GM18507 (cell line): ENCODE measurements at places on chromosomes 2 and 18.

DNA sequence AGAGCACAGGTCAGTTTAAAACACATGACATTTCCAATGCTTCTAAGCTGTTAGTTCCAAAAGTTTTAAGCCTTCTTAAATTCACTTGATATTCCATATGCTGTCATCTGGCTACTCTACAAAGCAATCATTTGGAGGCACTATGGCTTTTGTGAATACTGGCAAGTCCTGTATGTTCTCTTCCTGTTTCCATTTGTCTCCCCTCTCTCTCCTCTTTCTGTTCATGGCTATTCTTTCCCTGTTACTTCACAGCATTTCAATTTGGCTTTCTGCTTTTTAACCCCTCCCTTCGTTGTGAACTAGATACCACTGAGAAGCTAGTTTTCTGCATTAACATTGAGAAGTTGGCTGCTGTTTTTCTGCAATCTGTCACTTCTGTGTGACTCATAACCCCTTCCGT, 1337.2 kb upstream of the CELF4 start:
- no peak for DNase-seq

GRCh38 chr18:27595113-27595838, 410.2 kb upstream of the CHST9 start:
- DNase-seq, result no peak

GRCh38 chr18:34911661-34912384, 129.4 kb upstream of the MAPRE2 start:
- no peak for DNase-seq

DNA sequence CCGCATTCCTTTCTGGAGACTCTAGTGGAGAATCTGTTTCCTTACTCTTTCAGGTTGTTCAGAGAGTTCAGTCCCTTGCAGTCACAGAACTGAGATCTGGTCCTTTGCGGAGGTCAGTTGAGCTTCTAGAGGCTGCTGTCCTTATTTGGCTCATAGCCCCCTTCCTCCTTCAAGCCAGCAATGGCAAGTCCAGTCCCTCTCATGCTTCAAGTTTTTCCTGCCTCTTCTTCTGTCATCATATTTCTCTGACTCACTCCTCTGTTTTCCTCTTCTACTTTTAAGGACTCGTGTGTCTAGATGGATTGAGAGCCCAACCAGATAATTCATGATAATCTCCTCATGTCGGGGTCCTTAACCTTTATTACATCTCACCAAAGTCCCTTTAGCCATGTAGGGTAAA, 173.5 kb upstream of the FOSL2 start:
- DNase-seq, result no peak

GRCh38 chr18:3281456-3282400, 19.8 kb downstream of the MYL12B start:
- DNase-seq, result peak; percentile 35

GRCh38 chr18:22106536-22107292, 62.7 kb upstream of the GATA6 start:
- DNase-seq, result no peak

DNA sequence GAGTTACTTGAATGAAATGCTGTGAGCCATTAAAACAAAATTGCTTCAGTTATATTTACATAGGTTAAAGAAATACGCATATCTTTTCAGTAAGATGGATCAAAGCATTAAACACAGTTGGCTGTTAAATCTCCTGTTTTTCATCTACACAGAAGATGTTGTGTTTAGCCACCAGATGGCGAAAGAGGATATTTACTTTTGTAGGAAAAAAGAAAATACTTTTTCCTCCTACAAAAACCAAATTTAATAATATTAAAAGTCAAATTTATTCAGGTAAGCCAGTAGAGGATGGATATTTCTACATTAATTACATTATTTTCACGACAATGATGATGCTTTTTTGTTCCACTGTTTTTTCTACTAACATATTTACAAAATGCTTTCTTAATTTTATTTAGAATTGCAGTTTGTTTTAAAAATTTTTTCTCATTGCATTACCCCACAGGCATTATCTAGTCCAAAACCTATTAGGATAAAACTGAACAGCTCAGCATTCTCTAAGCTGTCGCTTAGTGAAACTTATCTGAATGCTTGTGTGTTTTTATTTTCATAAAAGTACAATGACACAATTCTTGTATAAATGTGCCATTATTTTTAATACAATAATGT, 173.7 kb downstream of the ASXL3 start:
- no peak for DNase-seq

GRCh38 chr18:34458410-34458977, 233.8 kb upstream of the NOL4 start:
- no peak for DNase-seq

DNA sequence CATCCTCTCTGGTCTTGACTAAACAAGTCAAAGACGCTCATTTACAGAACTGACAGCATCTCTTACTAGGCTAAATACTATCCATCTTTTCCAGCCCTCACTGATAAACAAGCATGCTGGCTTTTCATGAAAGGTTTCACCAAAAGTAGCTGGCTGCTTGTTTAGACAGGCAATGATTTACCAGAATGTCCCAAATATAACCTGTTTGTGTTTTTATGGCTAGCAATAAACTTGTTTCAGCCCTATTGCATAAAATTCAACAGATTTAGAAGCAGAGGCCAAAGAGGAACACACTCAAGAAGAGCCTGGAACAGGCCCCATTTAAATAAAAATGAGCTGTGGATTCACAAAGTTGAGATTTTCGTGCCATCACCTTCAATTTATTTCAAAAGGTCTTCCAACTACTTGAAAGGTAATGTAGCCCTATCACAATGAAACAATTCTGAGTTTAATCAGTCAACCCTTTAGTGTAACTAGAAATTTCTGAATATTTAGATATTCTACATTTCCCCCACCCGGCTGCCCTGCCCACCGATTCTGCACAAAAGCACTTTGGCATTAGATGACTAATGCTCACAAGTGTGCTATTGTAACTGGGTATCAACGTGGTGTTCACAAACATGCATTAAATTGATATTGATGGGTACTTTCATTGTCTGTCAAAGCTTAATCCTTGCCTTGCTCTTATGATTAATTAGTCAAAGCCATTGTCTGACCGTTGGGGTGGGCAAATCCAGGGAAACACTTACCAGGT, 54.0 kb downstream of the ST6GAL2 start:
- DNase-seq, result no peak

DNA sequence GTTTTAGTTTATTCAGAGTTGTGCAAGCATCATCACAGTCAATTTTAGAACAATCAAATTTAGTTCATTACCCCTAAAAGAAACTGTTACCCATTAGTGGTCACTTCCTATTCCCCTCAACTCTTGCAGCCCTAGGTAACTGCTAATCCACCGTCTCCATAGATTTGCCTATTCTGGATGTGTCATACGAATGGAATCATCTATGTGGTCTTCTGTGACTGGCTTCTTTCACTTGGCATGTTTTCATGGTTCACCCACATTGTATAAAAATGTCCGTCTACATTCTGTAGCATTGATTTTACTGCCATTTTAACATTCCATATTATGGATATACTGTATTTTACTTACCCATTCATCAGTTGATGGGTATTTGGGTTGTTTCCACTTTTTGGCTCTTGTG, 5.3 kb upstream of the CEP68 start:
- DNase-seq, result no peak

GRCh38 chr2:127428057-127428814, 10.0 kb downstream of the PROC start:
- no peak for DNase-seq

- no peak for DNase-seq
Observed at GRCh38 chr2:134869946-134870736, 31.7 kb downstream of the ACMSD start.

DNA sequence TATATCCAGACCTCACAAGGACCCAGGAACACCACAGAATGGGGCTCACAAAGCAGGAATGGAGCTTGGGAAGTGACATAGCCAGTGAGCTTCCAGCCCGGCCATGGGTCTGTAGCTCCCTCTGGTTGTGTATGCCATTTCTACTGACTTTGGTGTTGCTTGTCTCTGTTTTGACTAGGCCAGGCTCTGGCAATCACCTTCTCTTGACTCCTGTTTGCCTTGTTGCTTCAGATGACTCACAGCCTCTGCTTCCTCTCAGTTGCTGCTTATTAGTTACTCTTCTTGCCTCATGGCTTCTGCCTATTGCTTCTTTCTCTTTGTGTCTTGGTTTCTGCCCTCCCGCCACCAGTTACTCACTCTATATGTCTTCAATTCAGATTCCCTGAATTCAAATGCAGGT, 15.8 kb upstream of the IER3IP1 start:
- DNase-seq, result no peak

DNA sequence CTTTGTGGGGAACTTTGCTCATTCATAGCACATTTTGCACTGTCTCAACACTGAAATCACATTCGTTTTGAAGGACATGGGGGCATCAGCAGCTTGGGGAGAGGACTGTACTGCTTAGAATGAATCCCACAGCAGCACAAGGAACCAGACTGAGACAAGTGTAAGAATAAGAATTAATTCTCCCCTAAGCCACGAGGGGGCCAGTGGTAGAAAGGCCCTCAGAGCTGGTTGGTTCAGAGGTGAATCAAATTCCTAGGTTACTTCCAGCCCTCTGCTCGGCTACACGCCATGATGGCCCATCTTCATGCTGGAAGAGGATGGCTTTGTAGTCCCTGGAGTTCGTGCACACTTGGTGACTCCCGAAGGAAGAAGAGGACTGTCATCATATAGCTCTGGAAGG, 12.0 kb upstream of the MC5R start:
- no peak for DNase-seq

DNA sequence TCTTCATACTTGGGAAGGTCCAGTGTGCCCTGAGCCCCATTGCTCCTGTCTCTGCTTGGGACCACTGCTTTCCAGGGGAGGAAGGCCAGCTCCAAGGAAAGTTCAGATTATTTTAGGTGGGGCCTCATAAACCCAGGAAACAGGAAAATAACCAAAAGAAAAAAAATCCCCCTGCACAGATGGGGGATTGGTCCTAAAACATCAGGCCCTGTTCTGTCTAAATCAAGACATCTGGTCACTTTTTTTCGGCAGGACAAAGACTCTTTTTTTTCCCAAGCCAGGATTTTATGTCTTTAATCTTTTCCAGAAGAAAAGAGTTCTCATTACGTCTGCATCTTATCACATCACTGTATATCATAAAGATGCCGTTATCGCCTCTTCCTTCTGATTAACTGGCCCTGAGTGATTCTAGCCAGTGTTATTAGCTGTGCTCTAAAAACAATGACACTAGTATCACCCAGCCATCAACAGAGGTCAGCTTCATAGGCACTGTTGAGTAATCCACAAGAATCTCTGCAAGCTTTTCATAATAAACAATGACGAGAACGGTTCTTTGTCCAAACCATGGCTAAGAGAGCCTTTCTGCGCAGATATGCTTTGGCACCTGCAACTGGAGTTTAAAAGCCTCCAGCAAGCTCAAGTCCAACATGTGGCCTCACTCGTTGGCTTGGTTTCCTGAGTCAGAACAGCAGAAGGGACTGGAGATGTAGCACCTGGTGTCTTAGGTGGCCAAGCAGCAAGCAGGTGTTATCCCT, 138.2 kb downstream of the VAPA start:
- no peak for DNase-seq

DNA sequence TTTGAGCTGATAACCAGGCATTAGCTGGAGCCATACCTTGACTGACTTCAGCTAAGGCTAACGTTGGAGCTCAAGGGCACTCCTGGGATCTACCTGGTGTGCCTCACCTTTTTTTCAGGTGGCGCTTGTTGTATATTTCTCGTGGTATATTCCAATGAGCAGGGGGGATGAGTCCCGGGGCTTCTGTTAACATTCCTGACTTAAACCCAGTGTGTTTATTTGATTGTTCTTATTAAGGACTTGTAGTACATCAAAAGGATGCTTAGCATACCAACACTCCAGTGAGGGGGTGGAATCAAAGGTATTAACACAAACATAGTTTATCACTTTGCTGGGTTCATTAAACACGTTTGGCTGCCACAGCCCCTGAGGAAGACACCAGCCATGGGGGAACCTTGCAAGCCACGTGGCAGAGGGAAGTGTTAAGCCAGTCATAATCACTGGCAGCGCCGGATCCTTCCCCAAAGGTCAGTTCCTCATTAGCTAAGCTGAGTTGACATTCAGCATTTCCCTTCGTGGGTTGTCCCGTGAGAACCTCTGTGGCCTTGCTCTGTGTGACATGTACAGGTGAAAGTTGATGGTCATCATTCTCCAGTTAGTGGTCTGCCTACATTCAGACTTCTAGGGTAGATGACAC, 119.5 kb upstream of the MCFD2 start:
- no peak for DNase-seq

GRCh38 chr2:222054813-222055212, 244.0 kb downstream of the PAX3 start:
- DNase-seq, result no peak

DNA sequence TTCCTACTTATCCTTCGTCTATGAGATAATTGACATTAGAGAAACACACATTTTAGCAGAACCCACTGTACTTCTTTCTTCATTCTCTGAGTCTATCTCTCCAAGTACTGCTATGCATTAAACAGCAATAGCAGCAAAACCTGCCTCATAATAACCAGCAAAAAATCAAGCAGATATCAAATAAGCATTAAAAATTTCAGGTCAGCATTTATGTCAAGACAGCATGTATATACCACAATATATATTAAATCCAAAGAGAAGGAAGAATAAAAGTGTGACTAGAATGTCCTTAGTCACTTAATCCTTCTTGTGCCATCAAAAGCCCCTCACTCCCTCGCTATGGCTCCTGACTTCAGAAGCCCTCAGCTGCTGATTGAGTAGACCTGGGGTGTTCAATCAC, 131.3 kb downstream of the MGAT5 start:
- DNase-seq, result no peak

DNA sequence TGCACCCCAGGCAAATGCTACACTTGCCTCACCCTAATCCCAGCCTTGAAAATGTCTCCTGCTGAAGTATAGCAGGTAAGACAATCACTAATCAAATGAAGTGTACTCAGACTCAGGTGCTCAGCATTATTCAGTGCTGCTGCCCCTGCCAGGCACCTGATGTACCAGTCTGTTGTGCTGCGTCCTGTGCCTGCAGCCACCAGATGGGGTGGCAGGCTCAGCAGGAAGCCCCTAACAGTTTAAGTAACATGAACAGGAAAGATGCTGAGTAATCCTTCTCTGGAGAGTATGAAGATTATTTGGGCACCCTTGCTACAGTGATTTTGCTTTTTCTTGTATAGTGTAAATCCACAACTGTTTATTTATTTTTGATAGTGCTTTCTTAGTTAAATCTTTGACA, 69.1 kb downstream of the TACR1 start:
- DNase-seq, result no peak

- no peak for DNase-seq
Observed at GRCh38 chr18:74289137-74289536, 2.6 kb downstream of the CYB5A start.

GRCh38 chr2:224937887-224938286, 104.4 kb downstream of the DOCK10 start:
- DNase-seq, result no peak

- DNase-seq, result no peak
Observed at GRCh38 chr2:55482186-55482884, 37.2 kb upstream of the CFAP36 start.

DNA sequence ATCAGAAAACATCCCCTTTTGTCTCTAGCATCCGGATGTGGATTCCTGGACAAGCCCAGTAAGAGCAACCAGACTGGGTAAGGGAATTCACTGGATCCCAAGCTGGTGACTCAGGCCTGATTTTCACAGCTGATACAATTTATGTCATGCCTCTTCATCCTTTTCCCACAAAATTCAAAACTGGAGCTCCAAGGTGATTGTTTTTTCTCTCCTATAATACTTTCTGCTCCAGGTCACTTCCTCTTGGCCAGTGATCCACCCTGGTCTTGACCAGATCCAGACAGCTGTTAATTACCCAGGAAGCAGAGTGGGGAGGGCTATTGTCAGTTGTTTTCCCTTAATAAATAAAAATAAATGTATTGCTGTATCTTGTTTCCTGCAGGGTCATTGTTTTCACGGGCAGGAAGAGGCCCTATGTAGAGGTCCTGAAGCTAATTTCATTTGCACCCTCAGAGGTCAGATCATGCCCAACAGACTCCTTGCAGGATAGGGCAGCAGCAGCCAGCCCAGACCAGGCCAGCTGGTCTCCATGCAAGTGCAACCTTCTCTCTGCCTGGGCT, 57.6 kb downstream of the EVA1A start:
- DNase-seq, result no peak
